ENCODE measurements at places on chromosomes 7 and 10.

DNA sequence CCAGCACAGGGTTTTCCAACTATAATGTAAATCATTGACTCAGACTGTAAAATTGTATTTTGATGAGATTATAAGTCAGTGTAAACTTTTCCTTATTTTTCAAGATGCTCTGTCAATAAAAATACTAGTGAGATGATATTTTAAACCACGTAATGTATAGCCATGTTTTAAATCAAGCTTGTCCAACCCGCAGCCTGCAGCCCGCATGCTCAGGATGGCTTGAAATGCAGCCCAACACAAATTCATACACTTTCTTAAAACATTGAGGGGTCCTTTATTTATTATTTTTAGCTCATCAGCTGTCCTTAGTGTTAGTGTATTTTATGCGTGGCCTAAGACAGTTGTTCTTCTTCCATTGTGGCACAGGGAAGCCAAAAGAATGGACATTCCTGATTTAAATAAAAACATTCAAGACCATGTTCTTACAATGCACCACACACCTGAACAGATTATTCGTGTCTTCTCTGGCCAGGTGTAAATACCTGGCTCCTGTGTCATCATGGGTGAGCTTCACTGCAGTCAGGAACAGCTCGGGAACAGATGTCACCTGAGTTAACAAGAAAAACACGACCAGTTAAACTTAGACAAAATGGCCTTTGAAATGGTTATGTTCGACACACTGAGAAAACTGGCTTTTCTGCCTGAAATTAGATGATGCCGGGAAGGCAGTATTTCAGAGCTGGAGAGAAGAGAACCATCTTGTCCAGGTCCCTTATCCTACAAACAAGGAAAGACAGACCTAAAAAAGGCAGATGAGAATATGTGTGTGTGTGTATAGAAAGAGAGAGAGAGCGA is 5.9 kb downstream of the PITRM1 start:
- no peak for DNase-seq

GRCh38 chr7:95004618-95005247 is 97.3 kb downstream of the PPP1R9A start:
- no peak for DNase-seq

GRCh38 chr10:42112331-42113157 is 525.8 kb downstream of the ZNF33B start:
- no peak for DNase-seq

GRCh38 chr10:28331066-28331465 is 28.2 kb upstream of the MPP7 start:
- DNase-seq = no peak

DNA sequence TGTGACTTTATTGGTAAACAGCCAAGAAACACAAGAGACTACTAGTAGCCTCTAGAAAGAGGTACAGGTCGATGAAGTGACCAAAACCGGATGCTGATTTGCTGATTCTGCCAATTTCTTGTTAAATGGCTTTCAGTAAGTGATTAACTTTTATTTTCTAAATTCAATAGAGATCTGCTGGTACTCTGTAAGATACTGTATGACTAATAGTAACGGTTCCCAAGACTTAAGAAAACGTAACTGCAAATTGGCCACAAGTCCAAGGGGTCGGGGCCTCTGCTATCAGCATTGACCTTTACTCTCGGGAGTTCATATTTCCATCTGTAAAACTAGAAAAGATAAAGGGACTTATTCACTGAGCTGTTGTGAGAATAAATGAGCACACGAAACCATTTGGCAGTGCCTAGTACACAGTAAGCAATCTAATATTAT is 1.4 kb downstream of the FAM3C start:
- no peak for DNase-seq

DNA sequence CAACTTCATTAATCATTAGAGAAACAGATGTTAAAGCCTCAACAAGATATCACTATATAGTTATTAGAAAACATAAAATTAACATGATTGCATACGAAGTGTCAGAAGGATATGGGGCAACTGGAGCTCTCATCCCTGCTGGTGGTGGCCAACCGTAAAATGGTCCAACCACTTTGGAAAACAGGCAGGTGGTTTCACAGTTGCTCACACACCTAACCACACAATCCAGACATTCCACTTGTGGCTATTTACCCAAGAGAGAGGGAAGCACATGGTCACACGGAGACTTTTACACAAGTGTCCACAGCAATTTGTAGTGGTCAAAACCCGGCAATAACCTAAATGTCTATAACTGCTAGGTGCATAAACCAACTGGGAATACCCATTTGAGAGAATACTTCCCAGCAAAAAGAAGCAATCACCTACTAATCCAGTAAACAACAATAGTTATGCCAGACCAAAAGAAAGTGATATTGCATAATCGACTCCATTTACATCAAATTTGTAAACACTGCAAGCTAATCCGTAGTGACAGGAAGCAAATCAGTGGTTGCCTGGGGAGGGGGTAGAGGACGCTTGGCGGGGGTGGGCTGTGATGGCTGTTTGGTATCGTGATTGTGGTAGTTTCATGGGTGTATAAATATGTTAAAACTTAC is 91.8 kb downstream of the LARP4B start:
- no peak for DNase-seq

DNA sequence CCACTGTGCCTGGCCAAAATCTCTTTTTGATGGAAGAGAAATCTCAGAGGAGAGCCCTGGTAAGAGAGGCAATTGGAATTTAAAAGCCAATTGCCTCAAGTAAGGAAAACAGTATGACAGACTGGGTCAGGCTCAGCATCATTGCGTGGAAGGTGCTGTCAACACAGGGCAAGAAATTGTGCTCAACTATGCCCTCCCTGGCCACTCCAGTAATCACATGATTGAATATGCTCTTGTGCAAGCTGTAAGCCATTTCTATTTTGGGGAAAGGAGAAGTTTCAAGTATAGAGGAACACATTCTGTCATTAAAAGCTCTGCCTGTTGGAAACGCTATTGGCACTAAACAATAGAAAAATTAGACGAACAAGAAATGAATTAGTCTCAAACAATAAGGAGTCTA is 1127.7 kb downstream of the REEP3 start:
- no peak for DNase-seq

DNA sequence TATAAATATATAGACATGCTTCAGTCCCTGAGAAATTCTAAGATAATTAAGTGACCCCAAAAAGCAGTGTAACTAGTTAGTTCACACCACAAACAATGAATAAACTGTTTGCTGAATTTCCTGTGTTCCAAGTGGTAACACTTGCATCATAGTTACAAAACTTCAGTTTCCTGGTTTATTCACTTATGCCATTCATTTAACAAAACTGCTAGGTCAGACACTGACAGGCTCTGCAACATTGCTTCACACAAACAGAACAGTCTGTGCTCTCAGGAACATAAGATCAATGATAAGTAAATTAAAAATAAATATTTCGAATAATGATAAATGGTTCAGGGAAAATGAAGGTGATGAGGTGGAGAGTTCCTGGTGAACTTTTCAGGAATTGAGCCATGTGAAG is 133.3 kb upstream of the NAMPT start:
- no peak for DNase-seq

GRCh38 chr7:117217106-117218035 is 105.5 kb downstream of the WNT2 start:
- no peak for DNase-seq

GRCh38 chr10:125624800-125625199 is 58.2 kb downstream of the TEX36 start:
- DNase-seq = no peak

GRCh38 chr7:47505312-47506007 is 76.5 kb downstream of the TNS3 start:
- no peak for DNase-seq

DNA sequence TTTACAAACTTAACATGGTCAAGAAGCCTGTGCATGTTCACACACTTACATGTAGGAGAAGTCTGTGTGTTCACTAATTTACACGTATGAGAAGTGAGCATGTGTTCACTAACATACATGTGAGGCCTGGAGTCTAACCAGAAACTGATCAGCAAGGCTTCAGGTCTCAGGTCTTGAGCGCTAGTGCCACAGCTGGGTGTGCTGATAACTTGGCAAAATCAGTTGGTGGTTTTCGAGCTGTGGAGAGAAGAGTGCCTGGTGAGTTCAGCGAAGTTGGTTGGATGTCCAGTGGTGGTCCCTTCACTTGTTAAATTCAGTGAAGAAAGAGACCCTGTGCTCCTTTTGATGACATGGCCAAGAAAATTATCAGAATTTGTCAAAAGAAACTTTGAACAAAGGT is 98.7 kb downstream of the CELF2 start:
- DNase-seq = no peak

DNA sequence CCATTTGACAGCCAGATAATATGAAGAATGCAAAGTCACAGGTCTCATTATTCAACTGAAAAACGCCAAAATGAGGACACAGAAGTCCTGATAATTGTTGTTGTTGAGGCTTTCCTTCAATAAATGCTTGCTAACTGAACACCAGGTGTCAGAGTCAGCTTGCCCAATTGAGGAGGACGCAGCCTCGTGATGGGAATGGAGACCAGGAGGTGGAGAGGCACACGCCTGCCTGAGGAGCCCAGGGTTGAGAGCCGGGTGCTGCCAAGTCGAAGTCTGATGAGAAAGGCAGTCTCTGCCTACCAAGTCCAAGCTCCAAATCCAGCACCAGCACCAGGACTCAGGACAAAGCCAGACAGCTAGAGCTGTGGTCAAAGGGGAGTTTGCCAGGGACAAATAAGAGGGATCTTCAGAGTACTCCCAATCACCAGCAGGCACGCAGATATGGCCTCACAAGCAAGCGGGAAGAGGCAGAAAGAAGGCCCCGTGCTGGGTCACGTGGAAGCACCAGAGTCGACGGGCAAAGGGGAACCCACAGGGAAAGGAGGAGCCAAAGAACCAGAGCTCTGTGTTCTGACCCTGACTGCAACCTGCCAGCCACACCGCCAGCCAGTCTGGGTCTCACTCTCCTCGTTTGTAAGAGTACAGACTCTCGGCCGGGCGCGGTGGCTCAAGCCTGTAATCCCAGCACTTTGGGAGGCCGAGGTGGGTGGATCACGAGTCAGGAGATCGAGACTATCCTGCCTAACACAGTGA is 47.6 kb downstream of the VOPP1 start:
- DNase-seq = no peak

GRCh38 chr10:124736491-124737136 is 7.6 kb downstream of the FAM53B start:
- no peak for DNase-seq

DNA sequence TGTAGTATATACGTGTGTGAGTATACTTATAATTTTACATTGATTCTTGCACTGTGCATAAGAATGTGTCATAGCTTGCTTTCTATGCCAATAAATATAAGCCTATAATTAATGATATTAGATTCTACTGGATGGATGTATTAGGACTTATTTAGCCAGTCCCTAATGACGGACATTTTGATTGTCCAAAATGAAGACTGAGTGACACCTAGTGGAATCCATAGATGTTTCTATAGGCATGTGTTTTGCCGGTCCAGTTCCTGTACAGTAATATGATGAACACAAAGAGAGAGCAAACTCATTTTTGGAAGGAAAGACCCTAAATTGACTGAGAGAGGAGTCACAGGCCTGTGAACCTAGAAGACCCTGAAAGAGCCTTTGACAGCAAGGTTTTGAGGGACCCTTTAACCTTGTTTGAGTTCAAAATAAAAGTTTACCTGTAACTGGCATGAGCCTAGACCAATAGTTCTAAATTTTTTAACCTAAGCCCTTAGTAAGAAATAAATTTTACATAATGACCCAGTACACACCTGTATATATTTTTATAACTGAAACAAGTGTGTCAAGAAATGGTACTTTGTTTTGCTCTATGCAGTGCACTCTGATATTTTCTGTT is 42.4 kb upstream of the AGBL3 start:
- no peak for DNase-seq

GRCh38 chr10:58415757-58416156 is 30.5 kb downstream of the TFAM start:
- no peak for DNase-seq

- no peak for DNase-seq
Measured at GRCh38 chr7:44489955-44490350, 505 bp downstream of the NUDCD3 start.

DNA sequence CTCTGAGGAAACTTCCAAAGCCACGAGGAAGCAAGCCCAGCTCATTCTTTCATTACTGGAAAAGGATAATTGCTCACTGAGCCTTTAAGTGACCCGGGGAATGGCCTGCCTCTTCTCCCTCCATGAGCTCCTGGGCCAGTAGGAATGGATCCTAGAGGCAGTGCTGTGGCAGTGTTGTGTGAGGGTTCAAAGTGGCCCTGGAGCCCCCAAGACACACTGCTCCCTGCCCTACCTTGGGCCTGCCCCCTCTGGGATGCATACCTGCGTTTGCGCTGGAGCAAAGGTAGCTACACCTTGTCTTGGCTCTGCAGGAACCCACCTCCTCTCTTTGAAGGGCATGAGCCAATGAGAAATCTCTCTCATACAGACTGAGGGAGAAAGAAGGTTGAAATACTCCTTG is 115.8 kb upstream of the ANLN start:
- DNase-seq = no peak

DNA sequence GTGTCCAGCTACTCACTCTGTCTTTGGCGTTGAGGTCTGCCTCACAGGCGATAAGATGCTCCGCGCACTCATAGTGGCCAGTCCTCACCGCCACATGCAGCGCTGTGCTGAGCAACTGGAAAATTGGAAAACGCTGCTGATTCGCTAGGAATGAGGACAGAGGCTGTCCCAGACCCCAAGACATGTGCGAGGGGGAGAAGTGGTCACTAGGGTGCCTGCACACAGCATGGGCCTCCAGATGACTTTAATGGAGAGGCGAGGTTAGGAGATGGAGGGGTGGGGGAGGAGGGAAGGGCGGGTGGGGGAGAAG is 5.2 kb downstream of the ANKRD1 start:
- no peak for DNase-seq

- no peak for DNase-seq
Measured at GRCh38 chr10:121672733-121673132, 74.5 kb upstream of the FGFR2 start.

DNA sequence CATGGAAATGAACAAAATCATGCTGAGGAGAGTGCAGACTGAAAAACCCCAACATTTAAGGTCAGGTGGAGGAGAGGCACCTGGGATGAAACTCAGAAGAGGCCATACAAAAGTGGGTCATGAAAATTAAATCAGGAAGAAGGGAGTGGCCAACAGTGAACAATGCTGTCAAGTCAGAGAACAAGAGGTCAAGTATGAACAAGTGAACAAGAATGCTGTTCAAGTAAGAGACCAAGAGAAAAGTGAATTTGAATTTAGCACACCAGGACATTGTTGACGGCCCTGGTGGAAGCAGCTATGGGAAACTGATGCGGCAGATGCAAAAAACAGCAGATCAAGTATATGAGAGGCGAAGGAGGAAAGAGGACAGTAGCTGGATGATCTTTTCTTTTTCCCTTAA is 7.9 kb downstream of the CEP41 start:
- no peak for DNase-seq

GRCh38 chr7:151110941-151111645 is 24.8 kb downstream of the AGAP3 start:
- no peak for DNase-seq

DNA sequence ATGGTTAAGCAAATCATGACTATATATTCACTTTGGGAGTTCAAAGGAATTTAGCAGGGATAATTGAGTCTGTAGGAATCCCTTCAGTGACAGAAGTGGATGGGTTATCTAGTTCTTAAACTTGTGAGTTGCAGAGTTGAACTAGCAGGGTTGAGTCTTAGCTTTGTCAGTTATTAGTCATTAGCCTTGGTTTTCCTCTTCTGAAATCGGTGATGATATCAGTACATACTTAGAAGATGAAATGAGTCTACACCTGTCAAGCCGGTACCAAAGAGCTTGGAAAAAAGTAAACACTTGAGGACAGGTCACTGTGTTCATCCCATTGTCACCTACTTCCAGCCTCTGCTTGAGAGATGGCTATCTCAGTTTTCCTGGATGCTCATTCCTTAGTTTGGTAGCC is 73.5 kb downstream of the BUB3 start:
- DNase-seq = no peak

All from NCI-H187 (cell line).